Cerebellar nuclear complex (tissue), 1 donor: ENCODE measurements at places on chromosomes 7 and 10.

DNA sequence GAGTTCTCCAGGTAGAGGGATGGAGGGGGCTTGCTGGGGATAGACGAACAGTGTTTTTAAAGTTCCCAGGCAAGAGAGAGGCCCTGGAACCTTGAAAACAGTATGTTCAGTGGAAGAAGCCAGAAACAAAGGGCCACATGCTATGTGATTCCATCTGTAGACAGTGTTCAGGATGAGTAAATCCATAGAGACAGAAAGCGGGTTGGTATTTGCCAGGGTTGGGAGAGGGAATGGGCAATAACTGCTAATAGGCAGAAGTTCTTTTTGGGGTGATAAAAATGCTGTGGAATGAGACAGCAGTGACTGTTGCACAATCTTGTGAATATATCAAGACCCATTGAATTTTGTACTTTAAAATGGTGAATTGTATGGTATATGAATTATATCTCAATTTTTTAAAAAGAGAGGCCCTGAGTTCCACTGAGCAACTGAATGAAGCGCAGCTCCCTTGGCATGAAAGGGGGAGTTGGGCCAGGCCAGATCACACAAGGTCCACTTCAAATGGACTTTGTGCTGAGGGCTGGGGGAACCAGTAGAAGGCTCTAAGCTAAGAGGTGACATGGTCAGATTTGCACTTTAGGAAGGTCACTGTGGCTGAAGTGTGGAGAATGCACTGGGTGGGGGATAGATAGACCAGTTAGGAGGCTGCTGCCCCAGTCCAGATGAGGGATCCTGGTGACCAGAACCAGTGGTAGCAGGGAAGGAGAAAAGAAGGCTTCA, 34.0 kb downstream of the LEP start:
- DNase-seq = no peak

DNA sequence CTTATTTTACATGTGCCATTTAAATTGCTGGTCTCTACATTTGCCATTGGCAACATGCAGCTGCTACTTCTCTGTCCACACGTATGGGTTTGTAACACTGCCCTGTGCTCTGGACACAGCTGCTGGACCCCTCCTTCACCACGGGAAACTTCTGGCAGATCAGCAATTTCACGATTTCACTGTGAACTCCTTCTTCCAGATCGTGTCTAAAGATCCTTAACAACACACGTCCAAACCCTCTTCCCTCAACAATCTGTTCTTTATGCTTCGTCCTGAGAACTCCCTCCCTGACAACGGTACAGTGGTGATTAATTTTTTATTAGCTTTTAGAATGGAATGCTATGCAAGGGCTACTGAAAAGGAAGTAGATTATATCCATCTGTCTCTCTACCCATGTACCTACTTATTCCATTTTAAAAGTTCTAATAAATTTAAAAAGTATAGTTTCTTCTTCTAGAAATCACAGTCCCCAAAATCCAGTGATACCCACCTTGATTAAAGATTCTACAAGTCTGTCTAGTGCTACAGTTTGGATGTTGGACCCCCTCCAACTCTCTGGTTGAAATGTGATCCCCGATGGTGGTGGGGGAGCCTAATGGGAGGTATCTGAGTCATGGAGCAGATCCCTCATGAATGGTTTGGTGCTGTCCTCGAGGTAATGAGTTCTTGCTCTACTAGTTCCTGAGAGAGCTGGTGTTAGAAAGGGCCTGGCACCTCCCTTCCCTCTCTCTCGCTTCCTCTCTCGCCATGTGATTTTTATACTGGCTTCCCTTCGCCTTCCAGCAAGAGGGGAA, 81.0 kb downstream of the KIAA1549 start:
- no peak for DNase-seq

GRCh38 chr10:55495555-55495954, 694.5 kb upstream of the PCDH15 start:
- no peak for DNase-seq

GRCh38 chr10:125103924-125104323, 56.4 kb downstream of the CTBP2 start:
- no peak for DNase-seq

- DNase-seq = no peak
Measured at GRCh38 chr7:107463139-107464078, 6.4 kb upstream of the GPR22 start.

GRCh38 chr10:53122281-53122680, 349.7 kb upstream of the MBL2 start:
- DNase-seq = no peak

DNA sequence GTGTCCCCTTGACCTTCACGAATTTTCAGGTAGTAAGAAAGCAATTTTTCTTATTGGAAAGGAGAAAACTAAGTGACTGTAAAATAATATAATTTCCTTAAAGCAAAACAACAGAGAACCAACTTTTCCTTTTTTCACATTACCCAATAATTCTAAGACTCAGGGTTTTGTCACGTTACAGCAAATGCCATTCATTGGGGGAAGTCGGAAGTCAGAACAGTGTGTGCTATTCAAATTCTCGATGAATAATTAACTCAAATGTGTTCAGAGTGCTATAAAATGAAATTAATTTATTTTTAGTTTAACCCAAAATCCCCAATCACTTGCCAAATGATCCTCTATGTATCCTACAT, 40.0 kb downstream of the DIP2C start:
- DNase-seq = no peak

- DNase-seq = no peak
Measured at GRCh38 chr10:113001599-113002448, 51.8 kb downstream of the TCF7L2 start.

DNA sequence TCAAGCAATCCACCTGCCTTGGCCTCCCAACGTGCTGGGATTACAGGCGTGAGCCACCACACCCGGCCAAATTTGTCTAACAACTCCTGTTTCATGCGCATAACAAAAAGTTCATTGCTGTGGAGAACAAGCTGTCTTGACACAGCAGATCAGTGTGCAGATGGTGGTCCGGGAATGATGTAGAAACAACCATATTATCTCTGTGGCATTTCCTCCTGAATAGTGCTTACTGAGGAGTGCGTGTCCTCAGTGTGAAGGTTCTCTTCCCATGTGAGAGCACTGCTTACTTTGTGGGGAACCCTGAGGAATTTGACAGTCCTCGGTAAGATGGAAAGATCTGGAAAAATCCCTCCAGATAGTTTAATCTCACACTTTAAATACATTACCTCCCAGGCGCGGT, 30.3 kb upstream of the ZNF438 start:
- no peak for DNase-seq

DNA sequence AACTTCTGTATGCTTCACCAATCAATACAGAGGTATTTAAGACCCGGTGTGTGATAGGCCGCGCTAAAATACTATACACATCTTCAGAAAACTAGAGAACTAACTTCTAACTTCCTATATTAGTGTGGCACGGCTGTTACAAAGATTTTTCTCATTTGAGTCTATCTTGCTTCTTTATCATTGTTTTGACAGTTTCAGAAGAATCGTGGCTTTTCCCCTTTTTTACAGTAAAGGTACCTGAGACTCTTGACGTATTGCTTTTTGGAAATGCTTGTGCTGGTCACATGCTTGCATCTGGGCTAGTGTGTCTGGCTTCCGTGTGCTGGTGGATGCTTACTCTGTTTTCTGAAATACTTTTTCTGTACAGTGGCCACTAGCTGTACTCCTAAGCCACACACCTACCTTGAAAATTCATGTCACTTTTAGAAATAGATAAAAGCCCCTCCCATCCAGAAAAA, 12.7 kb downstream of the IKZF1 start:
- DNase-seq = no peak

GRCh38 chr10:125291836-125292235, 131.5 kb upstream of the CTBP2 start:
- DNase-seq = no peak

DNA sequence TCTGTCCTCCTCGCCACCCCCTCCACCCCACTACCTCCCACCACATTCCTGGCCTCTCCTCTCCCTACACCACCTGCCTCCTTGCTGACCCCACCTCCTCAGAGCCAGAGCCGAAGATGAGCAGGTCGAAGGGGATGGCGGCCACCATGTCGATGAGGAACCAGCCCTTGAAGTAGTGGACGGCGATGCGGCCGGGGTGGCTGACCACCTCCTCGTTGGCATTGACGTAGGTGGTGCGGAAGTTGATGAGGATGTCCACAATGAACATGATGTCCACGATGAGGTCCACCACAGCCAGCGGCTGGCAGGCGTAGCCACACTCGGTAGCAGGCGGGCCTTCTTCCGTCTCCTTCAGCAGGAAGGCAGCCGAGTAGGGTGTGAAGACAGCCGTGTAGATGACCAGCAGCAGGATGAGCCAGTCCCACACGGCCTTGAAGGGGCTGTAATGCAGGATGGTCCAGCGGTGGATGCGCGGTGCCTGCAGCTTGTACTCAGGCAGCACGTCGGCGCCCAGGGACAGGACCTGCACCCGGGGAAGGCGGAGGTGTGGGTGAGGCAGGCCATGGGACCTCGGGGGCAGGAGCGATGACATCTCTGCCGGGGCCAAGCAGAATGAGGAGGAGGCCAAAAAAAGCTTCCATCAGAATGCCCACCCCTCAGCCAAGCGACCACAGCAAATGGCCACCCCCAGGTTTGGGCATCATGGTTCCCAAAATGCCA, 25.6 kb downstream of the KCNH2 start:
- DNase-seq = no peak

DNA sequence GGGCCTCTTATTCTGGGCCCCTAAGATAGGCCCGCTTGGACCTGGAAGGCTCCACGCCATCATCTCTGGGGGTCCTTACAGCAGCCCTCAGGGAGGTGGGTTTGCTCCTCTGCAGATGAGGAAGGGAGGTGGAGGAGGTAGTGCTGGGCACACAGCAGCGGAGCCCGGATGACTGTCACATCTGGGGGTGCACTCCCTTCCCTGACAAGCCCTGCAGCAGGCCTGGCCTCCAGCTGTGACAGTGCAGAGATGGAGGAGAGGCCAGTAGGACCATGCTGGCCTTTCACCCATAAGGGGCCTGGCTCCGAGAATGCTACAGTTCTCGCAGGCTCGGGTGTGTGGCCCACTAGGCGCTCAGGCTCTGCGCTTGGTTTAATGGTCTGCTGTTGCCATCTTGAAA, 9.2 kb downstream of the GDF2 start:
- DNase-seq = no peak

DNA sequence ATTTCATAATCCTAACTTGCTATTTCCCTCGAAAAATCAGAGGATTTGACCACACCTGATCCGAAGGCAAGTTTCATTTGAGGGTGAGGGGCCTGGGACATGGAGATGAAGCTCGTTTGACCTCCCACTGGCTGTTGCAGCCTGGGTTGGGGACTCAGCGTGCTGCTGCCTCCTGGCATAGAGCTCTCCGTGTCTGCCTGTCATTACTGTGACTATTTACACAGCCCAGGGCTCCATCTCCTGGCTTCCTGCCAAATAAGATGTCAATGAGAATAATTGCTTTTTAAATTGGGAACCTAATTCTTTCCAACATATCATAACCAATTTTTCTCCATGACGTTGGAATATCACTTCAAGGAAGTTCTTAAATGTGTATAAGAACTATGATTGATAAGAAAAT, 139.3 kb upstream of the COBL start:
- DNase-seq = no peak

DNA sequence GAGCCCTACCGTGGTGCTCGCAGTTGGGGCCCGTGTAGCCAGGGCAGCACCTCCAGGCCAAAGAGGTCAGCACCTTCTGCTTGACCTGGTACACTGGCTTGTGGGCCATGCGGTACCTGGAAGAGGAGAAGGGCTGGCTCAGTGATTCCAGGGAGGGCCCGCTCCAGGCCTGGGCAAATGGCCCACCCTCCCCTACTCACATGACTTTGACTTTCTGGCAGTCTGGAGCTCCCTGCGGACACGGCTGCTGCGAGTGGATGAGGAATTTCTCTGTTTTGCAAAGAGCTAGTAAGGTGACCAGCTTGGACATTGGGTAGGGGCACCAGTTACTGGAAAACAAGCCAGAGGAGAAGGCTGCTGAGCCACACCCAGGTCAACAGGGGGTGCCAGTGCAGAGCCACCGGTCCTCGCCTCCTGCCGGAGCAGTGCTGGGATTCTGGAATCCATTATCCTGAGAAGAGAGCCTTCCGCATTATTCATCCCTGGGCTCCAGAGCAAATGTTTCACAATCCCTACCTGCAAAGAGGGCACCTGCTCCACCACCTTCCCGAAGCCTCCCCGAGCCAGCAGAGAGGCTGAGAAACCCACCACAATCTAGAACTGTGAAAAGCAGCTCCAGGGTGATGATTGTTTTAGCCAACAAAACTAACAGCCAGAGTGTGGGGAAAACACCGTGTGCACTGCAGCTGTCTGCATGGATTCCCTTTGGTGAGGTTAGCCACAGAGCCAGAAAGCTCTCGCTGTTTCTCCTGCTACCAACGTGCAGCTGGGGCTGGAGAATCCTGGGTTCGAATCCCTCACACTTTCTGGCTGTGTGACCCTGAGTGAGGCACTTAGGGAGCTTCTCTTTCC, 11.8 kb downstream of the MMRN2 start:
- no peak for DNase-seq

DNA sequence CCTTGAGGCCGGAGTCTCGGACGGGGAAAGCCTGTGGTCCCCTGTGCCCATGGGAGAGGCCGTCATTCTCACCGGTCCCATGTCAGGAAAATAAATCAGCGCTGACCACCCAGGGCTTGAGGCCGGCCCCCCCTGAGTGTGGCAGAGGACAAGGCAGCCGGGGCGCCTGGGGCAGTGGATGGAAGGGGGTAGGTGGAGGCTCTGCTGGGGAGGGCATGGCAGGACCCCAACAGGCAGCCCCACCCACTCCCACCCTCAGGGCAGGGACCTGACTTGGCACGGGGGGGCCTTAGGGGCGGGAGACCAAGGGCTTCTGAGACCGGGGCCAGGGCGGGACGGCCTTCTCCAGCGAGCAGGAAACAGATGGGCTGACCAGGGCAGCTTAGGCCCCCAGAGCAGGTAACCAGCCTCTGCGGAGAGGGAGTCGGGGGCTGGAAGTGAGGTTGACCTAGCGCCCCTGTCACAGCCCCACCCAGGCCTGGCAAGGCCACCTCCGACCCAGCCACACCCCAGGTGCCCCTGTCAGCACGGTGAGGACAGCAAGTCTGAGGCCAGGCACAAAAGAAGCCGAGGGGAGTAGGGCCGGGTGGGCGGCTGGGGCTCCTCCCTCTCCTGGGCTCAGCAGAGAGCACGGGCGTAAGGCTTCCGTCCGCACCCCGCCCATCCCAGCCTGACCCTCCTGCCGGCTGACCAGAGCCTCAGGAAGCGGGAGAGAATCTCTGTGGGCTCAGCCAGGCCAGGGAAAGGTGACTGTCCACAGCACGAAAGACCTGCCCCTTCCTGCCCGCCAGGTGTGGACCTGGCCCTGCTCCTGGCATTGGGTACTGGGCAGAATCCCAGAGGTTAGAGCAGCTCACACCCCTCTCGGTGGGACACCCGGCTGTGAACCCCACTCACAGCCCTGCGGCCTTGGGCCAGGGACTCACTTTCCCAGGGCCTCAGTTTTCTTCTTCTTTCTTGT, 87.4 kb downstream of the FOXL3 start:
- no peak for DNase-seq

DNA sequence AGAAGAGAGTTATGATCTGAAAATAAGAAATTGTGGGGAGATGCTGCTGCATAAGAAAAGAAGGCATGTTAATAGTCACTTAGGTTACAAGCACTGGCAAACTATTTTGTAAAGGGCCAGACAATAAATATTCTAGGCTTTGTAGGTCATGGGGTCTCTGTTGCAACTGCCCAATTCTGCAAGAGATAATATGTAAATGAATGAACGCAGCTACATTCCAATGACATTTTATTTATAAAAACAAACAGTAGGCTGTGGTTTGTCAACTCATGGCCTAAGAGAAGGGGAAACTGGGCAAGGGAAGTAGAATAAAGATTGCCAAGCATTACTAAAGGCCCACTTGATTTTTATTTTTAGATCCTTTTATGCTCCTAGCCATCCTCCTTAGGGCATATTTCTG, 133.1 kb downstream of the RAPGEF5 start:
- DNase-seq = no peak
